ENCODE measurements at places on chromosomes 1 and 21.

GRCh38 chr1:182215764-182216163 is 154.3 kb upstream of the ZNF648 start:
- no peak for DNase-seq

GRCh38 chr1:241870746-241871430 is 22.9 kb downstream of the EXO1 start:
- DNase-seq: no peak

DNA sequence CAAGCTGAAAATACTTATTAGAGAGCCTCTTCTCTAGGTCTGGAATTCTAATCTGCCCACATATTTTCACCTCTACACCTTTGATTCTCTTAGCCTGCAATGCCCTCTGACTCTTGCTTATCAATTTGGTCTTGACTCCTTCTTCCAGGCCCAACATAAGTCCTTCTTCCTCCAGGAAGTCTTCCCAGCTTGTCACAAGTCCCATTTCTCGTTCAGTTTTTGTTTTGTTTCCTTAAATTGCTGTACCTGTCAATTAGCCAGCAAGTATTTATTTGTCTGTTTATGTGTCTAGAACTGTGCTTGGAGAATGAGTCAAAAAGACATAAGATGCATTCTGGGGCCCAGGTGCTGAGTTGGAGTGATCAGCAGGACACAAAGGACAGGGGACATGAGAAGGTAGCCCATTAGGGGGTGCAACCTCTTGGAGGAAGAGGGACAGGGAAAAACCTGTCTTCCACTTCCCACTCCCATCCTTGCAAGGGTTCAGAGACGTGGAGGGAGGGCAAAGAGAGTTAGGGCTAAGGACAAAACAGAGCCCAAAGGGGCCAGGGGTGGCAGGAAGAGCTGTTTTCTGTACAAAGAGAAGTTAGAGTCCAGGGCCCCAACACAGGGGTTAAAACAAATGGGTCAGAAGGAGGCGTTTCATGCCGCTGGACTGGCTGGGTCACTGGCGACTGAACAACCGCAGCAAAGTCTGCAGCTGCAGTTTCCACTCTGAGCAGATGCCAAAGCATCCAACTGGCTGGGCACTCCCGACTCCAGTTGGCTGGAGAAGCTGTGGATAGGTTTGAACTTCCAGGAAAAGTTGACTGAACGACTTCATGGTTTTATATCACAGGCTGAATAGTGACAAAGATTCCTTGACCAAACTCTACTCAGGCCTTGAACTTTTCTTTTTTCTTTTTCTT is 10.7 kb upstream of the CNR2 start:
- DNase-seq: no peak

DNA sequence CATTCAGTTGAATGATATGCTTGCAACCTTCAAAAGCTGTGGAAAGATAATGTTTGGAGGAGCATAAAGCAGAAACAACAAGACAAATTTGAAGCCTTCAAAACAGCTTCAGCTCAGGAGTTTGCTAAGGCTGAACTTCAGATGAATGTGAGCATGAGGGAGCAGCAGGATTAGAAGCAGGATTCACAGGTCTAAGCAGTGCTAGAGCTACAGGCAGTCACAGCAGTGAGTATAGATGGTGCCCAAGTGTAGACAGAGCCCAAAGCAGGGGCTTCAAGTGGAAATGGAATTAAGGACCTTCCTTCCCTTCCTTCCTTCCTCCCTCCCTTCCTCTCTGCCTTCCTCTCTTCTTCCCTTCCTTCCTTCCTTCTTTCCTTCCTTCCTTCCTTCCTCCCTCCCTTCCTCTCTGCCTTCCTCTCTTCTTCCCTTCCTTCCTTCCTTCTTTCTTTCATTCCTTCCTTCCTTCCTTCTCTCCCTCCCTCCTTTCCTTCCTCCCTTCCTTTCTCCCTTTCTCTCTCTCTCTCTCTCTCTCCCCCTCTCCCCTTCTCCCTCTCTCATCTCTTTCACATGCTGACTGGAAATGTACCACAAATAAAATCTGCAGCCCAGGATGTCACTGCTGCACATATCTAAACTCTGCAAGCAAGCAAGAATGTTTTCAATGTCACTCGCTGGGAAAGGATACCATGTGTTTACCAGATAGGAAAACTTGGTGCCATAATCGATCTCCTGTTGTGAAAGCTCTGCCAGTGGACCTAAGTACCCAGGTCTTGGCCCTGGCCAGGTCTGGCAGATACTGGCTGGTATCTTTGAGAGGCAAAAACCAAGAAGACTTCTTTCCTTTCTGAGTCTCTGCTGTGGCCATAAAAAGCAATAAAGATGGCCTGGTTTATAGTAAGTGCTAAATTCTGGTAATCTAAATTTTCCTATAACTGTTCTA is 13.1 kb upstream of the SLC30A10 start:
- DNase-seq: no peak

DNA sequence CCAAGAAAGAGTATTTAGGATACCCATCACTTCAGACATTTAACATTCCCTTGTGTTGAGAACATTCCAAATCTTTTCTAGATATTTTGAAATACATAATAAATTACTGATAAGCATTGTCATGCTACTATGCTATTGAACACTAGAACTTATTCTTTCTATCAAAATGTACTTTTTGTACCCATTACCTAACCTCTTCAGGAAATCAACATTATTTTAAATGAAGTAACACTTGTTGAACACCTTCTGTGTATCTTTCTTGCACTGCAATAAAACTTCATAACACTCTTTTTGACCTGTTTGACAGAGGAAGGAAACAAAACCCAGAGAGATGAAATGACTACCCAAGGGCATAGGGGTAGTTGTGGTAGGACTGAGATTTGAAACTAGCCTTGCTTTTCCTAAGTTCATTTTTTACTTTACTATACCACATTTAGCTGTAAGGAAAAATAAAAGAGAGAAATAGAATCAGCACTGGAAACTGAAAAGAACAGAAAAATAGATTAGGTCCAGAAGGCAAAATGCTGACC is 99.4 kb downstream of the UCHL5 start:
- DNase-seq: no peak

DNA sequence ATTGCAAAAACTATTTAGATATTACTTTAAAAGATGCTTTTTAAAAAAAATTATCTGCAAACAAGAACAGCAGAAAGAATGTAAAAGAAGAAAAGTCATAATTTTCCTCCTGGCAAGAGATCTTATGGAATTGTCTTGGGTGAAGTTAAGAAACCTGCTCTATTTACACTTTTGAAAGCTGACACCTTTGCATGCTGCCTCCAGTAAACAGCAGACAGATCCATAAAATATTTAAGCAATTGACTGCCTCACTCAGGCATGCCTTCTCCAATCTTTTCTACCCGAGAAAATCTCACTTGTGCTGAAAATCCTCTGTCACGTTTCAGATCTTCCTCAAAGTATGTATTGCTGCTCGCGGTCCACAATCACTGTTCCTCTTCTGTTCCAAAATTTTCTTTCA is 107.9 kb upstream of the ZP4 start:
- no peak for DNase-seq

DNA sequence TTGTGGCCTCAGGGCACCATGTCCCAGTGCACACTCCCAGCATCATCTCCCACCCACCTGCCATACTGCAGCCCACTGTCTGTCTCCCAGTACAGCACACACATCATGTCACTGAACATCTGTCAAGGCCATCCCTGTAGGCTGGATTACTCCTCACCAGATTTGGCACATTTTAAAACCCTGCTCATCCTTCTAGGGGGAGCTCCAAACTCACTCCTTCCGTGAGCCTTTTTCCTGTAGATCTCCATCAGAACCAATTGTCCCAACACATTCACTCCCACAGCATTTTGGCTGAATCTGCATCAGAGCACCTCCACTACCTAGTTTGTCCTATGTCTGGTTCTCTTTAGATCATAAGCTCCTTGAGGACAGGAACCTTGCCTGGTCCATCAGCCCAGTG is 58.6 kb upstream of the GRIK3 start:
- DNase-seq: no peak

GRCh38 chr1:234842726-234843641 is 233.0 kb upstream of the IRF2BP2 start:
- peak; percentile 50 for DNase-seq

DNA sequence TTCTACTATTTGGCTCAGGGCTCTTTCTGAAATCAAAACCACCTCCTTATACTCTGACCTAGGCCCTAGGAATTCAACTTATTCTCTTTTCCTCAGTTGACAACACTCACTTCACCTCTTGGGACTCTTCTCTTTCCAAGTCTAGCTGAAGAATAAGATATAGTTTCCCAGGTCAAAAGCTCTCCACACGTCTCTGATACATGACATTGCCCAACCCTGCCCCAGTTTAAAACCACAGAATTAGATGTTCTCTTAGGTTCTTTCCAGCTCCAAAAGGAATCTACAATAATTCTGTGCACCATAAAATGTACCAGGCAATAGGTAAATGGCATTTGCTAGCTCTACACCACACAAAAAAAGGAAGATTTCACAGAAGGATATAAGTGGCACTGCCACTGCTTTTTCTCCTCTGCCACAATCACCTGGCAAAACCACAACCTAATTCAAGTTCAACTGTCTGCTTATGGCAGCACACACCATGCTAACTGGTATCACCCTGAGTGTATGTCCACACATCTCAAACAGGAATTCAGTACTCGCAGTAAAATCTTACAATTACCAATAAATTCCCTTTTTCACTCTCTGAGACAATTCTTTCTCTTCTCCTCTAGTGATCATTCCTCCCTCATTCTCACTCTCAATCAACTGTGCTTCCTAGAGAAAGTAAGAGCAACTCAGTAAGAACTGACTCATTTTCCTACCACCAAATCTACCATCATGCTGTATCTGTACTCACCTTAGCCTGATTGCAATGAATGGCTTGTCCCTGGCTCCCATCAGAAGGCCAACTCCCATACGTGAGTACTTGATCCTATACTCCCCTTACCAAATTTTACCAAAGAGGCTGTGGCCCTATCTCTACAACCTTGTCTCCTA is 27.3 kb downstream of the ZBTB8OS start:
- no peak for DNase-seq

GRCh38 chr1:210085359-210085758 is 147.2 kb upstream of the SERTAD4 start:
- DNase-seq: no peak

- no peak for DNase-seq
Observed at GRCh38 chr1:43850591-43851233, 82.9 kb upstream of the ARTN start.

DNA sequence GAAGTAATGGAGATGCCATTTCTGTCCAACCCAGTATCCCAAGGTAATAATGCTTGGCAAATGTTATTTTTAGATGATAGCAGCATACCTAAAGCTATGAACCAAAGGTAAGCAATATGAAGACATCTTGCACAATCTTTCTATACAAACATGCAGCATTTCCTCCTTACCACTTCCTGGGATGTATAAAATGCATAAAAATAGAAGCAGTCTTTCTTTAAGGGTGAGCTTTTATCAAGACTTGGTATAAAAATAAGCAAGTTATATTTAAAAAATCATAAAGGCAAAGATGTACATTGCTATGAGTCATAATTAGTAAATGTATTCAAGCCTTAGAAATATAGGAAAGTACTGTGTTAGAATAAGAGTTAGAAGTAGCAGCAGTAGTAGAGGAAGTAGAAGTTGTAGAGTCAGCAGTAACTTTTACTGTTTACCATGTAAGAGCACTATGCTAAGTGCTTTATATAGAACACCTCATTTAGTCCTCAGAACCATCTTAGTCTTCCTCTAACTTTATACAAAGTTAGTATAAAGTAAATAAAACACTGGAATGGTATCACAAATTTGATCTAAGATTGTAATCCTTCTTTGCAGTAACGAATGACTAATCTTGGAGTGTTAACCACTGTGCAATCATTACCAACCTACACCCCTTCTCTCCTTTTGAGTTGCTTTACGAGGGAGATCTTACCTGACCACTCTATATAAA is 371.3 kb downstream of the VAV3 start:
- DNase-seq: no peak

DNA sequence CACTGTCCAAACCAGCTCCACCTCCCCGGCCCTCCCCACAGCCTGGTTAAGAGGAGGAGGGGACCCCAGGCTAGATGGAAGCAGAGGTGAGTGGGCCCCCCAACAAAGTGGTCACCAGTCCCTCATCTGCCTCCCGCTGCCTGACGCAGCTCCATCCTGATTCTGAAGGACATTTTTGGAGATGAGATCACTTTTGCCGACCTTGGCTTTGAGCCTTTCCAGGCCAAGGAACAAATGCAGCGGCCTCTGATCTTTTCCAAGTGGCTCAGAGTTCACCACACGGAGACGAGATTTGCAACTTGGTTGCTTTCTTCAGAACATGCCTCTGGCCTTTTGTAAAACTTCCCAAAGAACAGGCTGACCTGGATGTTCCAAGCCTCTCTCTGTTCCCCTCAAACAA is 223.1 kb downstream of the NPHP4 start:
- no peak for DNase-seq

- no peak for DNase-seq
Observed at GRCh38 chr1:81391125-81391828, 409.5 kb upstream of the ADGRL2 start.

DNA sequence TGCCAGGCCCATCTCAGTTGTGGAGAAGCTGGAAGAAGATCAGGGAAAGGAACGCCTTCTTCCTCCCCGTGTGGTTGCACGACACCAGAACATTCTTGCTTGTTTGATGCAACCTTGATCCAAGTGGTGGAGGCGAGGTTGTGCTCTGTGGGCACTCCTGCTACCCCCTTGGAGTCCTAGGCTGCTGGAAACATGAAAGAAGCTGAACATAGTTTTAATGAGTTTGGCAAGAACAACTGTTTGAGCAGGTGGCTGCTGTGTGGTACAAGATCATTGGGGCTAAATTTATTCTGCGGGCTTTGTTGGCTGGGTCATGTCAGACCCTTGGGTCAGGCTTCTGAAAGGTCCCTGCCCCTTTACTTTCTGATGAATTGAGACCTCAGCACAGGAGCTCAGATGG is 5.9 kb downstream of the KAZN start:
- DNase-seq: no peak

DNA sequence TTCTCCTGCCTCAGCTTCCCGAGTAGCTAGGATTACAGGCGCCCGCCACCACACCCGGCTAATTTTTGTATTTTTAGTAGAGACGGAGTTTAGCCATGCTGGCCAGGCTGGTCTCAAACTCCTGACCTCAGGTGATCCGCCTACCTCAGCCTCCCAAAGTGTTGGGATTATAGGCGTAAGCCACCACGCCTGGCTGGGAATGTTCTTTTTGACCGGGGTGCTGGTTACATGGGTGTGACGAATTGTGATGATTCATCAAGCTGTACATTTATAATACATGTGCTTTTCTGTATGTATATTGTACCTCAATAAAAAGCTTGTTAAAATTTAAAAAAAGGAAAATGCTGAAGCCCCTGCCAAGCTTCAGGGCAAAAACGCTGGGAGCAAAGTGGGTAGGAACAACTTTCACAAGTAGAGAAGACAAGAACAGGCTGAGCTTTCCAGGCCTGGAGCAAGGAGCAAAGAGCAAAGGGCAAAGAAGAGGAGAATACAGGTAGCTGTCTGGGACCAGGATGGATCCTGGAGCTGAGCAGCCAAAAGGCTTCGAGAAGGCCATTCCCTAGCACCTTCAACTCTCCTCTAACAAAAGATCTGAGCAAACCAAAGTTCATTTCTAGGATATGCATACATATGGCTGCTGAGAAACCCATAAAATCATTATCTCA is 20.5 kb upstream of the YRDC start:
- DNase-seq: no peak

- DNase-seq: peak; percentile 59
Observed at GRCh38 chr1:154546264-154547063, 12.0 kb downstream of the UBE2Q1 start.

GRCh38 chr1:149962736-149963135 is 26.1 kb upstream of the MTMR11 start:
- DNase-seq: no peak
